Esophagus squamous epithelium (tissue), 5 donors: ENCODE measurements at places on chromosomes 7 and 10. TPM values are rescaled to one million over a fixed set of nuclear protein-coding genes. Genes with fewer than 3 reads are reported as not detected.

The ANXA8 gene
- total RNA-seq, result 172 TPM

The CC2D2B gene
- 0.22 TPM for total RNA-seq

The NDUFB8 gene
- total RNA-seq, result 215 TPM

The SPDYE2B gene
- total RNA-seq, result not detected

DNA sequence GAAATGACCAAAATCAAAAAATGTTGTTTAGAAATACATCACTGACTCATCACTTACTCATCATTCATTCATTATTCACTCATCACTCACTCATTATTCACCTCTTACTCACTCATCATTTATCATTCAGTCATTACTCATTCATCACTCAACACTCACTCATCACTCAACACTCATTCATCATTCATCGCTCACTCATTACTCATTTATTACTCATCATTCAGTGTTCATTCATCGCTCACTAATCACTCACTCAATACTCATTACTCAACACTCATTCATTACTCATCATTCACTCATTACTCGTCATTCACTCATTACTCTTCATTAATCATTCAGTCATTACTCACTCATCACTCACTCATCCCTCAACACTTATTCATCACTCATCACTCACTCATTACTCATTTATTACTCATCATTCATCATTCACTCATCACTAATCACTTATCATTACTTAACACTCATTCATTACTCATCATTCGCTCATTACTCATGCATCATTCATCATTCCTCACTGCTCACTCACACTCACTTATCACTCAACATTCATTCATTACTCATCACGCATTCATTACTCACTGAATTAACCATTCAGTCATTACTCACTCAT lies 238.5 kb downstream of the ADARB2 start:
- no peaks in the 10 kb centered on the region for H3K27me3 ChIP-seq
- no peak overlapping the region for H3K27ac ChIP-seq
- H3K4me1 ChIP-seq, result no peaks in the 10 kb centered on the region
- no peak for DNase-seq

DNA sequence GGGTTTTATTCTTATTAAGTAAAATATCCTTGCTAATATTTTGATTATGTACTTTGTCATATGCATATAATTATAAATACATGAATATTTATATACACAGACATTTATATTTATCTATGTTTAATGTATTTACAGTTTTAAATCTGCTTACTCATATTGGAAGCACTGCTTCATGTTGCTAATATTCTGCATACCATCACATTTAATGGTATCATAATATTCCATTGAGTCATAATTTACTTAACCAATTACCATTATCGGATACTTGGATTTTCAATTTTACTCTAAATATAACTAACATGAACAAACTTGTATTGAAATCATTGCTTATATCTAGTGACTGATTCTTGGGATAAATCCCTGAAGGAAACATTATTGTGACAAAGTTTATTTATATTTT lies 155.2 kb downstream of the MBL2 start:
- H3K36me3 ChIP-seq, result no peaks in the 10 kb centered on the region
- no peak for DNase-seq
- H3K4me3 ChIP-seq, result no peak overlapping the region
- no peaks in the 10 kb centered on the region for H3K27me3 ChIP-seq
